ENCODE measurements at places on chromosomes 1 and 21.
A peak's percentile ranks its signal among the peaks of the same experiment; 100 is the strongest.

- DNase-seq: no peak
Measured at GRCh38 chr1:227742738-227743715, 7.8 kb downstream of the SNAP47 start.

DNA sequence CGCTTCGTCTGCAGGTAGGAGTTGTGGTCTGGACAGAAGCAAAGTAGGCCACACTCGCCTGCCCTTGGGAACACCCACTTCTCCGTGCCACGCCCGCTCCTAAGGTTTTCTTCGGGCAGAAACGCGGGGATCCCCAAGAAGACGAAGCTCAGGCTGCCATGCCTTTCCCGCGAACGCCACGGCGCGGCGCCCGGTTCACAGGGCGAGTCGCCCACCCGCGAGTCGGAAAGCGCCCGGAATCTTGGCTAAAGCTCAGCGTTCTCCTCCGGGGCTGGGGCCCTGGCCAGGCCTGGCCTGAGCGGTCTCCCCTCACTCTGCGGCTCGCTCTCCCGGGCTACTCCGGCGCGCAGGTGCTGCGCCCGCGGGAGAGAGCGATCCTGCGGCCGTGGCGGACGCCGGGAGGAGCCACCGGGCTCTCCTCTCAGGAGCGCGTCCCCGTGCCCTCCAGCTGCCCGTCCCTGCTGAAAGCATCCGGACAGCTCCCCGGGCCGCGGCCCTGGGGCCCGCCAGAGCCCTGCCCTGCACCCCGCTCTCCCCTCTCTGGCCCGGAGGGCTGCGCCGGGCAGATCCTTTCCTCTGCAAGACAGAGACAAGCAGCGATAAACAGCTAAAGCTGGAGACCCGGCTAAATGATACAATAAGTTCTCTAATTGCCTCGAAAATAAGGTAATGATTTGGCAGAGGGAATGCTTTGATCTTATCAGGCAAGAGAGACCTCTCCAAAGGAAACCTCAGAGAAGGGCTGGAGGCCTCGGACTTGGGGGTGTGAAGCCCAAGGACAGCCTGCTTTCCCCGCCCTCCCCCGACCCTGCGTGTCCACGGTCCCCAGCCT lies 6.7 kb upstream of the WNT2B start:
- DNase-seq: peak; percentile 53

- DNase-seq: no peak
Measured at GRCh38 chr1:19032701-19033514, 76.4 kb upstream of the IFFO2 start.

DNA sequence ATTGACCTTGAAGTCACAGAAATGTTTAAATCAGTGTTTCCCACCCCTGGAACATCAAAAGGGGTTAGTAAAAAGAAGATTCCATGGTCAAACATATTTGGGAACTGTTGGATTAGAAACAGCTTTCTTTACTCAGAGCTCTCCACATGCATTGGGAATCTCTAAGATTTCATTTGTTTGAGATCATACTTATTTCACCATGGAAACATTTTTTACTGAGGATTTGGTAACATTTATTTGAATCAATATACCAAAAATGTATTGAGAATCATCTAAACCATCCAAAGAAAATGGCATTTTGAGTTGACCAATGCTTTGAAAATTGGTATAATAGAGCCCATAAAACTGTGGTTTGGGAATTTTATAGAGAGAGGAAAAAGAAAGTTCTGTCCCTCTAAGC lies 25.3 kb downstream of the NGF start:
- DNase-seq: no peak

GRCh38 chr1:2961661-2962060 lies 59.6 kb upstream of the ACTRT2 start:
- DNase-seq: no peak

DNA sequence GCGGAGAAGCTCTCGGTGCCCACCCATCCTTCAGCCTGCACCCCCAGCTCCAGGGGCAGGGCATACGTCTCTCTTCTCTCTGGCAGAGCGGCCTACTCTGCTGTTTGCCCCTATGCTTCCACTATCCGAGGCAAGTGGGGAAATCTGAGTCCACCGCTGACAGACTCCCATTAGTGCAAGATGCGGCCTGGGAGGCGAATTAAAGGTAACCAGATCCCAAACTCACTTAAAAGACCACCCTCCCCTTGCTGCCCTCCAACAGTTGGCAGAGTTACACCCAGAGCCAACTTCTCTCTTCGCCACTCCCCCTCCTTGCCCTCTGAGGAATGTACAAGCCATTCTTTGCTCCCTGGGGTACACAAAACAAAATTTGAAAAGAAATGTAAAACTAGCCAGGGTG lies 6.4 kb downstream of the FOXD3 start:
- DNase-seq: no peak

- DNase-seq: no peak
Measured at GRCh38 chr1:39272027-39272797, 67.7 kb downstream of the MACF1 start.

GRCh38 chr1:47477595-47478080 lies 39.8 kb downstream of the FOXD2 start:
- no peak for DNase-seq

GRCh38 chr1:210758761-210759160 lies 375.2 kb downstream of the KCNH1 start:
- DNase-seq: no peak

DNA sequence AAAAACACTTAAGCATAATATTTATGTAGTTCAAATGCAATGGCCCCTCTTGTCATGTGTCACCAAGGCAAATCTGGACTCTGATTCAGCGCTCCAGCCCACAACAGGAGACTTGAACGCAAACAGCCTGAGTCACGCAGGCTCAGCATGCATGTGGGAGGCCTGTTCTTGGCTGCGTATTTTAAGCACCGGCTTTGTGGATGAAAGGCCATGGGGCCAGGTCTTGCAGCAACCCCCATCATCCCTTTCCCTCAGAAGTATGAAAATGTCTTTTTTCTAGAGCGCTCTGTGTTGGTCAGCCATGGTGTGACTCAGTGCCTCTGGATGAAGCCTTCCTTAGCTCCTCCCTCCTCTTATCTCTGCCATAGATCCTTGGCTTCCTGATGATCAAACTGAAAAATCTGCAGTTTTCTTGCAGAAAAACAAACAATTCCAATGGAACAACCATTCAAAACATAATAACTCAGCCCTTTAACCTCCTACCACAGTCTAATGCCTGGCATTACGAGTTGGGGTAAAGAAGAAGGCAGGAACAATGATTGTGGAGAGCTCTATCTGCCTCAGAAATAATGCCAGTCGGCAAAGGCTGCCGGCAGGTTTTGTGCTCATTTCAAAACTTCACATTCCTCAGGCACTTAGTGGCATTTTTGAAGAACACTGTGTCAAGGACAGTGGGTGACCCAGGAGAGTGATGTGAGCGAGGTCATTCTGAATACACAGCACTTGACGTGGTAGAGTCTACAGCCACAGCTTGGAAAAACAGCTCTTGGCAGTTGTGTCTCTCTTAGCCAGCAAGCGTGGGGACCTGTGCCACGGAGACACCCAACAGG lies 167.5 kb downstream of the CLIC6 start:
- peak; percentile 100 for DNase-seq

DNA sequence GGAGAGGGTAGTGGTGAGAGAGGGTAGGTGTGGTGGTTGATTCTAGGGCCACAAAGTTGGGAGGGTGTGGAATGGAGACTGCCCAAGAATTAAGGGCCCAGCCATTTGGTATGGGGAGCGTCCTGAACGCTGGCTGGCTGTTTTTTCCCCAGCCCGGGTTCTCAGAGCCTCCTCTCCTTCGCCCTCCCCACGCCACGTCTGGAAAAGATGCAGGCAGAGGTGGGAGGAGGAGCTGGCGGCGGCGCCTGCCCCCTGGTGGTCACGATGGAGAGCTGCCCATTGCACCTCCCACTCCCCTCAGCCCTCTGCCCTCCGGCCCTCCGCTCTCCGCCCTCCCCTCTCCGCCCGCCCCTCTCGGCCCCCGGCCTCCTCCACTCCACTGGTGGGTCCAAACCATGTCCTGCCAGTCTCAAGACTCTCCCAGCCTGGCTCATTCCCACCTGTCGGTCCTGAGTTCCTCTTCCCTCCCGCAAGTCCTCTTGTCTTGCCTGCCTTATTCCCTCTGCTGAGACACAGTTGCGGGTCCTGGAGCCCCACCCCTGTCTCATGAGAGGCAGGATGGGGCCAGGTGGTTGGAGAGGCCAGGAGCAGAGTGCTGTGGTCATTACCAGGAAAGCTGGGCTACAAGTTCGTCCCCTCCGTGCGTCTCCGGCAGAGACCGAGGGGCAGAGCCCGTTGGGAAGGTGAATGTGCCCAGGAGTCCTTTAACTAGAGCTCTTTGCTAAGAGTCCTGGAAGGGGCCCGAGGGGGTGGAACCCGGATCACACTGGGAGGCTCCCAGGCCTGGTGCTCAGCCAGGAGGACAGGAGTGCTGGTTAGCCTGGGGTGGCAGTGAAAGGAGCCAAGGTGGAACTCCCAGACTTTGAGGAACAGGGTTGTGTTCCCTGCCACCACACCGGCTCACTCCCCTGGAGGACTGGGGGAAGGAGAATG lies 22.6 kb downstream of the ETNK2 start:
- peak; percentile 29 for DNase-seq

GRCh38 chr1:50179639-50180038 lies 70.9 kb downstream of the ELAVL4 start:
- DNase-seq: no peak

GRCh38 chr1:150271291-150271959 lies 1.2 kb upstream of the C1orf54 start:
- DNase-seq: no peak

GRCh38 chr1:30840904-30841598 lies 67.5 kb downstream of the SDC3 start:
- DNase-seq: no peak

GRCh38 chr1:156281693-156282478 lies 739 bp downstream of the SMG5 start:
- peak; percentile 17 for DNase-seq

- DNase-seq: no peak
Measured at GRCh38 chr1:202858331-202858730, 30.6 kb downstream of the RABIF start.

GRCh38 chr1:48790397-48790796 lies 13.7 kb upstream of the BEND5 start:
- DNase-seq: no peak

DNA sequence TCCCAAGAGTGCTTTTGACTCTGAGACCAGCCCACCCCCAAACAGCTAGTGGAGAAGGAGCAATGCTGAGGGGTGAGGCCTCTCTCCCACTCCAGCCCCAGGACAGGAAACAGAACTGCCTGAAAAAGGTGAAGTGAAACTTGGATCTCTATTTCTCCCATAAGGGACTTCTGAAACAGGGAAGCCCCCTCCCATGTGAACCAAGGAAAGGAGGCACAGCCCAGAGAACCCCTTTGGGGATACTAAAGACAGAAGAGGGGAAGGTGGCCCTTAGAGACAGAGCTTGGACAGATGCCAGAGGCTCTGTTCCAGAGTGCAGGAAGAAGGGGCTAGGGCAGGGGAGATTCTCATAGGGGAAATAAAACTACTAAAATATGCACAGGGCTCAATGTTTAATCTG lies 2.9 kb downstream of the TNFAIP8L2 start:
- no peak for DNase-seq

- DNase-seq: no peak
Measured at GRCh38 chr1:50427086-50427817, 4.0 kb upstream of the DMRTA2 start.

- DNase-seq: peak; percentile 51
Measured at GRCh38 chr1:211356723-211357407, 30.2 kb downstream of the TRAF5 start.

DNA sequence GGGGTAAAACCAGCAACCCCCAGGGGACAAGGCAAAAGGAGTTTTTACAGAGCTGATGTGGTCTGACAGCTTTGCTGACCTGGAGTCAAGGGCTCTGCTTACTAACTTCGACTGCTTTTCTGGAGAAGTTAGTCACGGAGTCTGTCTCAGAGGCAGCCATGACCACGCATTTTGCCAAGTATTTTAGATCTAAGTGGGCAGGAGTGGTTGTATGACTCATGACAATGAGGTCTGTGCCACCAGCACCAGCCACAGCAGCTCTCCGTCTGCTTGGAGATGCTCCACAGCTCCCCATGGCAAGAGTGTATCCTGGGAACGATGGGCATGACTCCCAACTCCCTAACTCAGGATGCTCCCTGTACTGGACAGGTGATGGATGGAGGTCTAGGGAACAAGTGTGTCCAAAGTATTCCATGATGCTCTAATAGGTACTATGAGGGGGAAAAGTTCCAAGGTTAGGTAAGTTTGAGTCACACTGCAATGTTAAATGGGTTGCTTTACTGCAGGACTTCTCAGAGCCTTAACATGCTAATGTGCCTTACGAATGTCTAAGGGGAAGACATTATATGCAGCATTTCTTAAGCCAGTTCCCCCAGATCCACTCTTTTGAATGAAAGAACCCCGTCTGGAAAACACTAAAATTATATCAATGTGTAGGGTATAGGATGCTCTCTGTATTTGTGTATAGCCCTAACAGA lies 359.0 kb downstream of the HHAT start:
- no peak for DNase-seq

GRCh38 chr1:114585231-114585630 lies 3.8 kb upstream of the BCAS2 start:
- peak; percentile 6 for DNase-seq

- no peak for DNase-seq
Measured at GRCh38 chr1:31699341-31699891, 4.4 kb downstream of the COL16A1 start.

DNA sequence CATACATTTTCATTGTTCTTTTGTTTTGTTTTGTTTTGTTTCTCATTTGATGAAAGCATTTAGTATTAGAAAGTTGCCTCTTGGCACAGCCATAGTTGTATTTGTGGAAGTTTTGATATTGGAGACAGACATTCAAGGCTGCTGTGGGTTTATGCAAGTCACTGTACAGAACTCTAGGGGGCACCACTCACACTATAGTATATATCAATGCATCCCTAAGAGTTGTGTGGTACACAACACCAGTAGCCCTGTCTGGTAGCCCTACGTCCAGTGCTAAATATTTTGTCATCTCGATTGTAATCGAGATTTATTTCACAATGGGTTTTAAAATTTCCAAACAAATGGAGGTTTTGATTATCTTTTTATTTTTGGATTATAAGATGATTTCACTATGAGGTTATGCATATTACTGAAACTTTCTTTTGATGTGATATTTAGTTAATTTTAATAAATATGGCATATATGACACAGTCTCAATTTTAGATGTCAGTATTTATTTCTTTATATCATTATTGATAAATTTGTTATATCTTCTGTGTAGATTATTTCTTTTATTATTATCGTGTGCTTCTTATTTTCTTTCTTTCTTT lies 112.2 kb downstream of the NR5A2 start:
- peak; percentile 61 for DNase-seq

- DNase-seq: no peak
Measured at GRCh38 chr1:77830946-77831345, 51.5 kb downstream of the MIGA1 start.

DNA sequence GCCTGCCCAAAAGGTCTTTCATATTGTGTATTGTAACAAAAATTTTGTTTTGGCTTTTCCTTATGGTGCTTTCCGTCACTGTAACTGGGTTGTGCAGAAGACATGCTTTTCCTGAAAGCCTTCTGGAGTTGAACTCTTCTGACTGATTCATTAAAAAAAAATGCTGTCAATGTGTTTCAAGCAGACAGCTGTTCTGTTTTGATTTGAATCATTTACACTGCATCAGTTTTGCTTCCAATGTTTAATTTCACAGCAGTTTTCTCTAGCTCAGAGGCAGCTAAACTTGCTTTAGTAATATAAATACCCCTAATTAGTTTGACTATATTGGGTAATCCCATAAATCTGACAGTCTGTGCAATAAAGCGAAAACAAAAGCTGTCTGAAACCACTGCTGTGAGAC lies 7.9 kb downstream of the UTP11 start:
- no peak for DNase-seq

GRCh38 chr1:78237364-78237916 lies 191.7 kb downstream of the GIPC2 start:
- no peak for DNase-seq

All from brain microvascular endothelial cell (primary cell).